OCI-M1 (cell line): ENCODE measurements at places on chromosomes 3 and 15.

DNA sequence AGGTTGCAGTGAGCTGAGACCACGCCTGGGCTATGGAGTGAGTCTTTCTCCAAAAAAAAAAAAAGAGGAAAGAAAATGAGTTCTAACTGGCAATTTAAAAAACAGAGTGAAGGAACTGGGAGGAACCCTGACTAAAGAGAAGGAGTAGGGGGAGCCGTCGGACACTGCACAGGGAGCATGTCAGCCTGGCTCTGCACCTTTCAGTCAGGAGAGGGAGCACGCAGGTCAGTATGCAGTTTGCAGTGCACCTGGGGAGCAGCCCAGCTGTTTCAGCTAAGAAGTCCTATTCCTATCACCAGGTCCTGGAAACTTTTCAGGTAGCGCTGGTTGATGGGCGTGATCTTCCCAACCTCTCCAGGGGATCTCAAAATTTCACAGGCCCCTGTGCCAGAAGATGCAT, 14.9 kb upstream of the ZXDC start:
- DNase-seq: no peak

DNA sequence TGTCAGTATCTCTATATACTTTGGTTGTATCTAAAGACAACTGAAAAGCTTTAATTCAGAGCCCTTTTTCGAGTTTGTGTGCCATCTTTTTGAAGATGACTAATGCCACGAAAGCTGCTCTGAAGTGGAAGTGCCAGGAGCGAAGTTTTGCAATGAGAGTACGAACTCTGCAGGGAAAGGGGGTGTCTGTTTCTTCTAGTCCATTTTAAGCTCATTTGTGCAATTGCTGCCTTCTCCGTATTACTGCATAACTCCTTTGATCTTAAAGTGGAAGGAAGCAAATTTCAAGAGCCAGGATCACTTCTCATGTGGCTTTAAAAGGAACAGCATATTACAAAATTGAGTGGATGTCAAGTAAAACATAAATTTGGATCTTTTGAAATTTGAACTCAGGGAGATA, 245.3 kb downstream of the FEZF2 start:
- no peak for DNase-seq

DNA sequence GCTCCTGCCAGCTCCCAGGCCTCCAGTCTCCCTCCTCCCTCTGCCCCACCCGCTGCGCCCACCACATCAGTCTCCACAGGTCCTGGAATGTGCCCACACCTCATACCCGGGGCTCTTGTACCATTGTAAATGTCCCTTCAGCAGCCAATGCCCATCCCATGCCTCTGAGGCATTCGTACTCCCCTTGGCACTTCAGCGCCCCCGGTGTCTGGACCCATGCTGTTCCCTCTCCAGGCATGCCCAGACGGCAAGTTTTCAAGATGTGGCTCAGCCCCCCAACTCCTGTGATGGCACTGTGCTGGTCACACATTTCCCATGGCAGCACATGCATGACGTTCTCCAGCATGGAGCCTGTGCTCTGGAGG, 13.3 kb downstream of the PLXND1 start:
- DNase-seq: no peak

- DNase-seq: no peak
Observed at GRCh38 chr3:45120359-45121158, 25.6 kb downstream of the CDCP1 start.

- no peak for DNase-seq
Observed at GRCh38 chr3:158058495-158059130, 47.6 kb downstream of the SHOX2 start.
